Islet precursor cell (in vitro differentiated cells): ENCODE measurements at places on chromosomes 4 and X.

- DNase-seq = no peak
These were observed 106.2 kb downstream of the FNIP2 start for GRCh38 chr4:158875026-158875425.

DNA sequence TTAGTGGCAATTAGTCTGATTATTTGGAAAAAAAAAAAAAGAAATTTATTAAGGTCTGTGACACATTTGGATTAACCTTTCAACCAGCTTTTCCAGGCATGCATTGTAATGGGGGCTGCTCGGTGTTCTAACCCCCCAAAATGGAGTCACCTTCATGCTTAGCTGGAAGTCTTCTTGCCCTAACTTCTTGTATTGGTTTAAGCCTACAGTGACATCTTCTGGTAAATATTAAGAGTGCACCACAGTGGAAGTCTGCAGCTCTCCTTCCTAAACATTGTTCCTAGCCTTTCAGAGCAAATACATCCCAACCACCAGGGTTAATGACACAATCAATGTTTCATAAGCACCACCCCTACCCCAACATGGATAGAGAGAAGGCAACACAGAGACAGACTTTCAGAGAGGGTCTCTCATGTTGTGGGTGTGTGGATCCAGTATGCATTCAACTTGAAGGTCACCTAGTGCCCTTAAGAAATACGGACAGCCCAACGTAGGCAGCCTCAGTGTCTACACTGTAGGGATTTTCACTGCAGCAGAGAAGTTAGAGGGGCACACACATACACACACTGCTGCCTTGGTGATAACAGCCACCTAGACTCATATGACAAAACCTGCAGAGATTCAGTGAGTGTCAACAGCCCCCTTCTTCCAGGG, 142.9 kb upstream of the MBNL3 start:
- no peak for DNase-seq

DNA sequence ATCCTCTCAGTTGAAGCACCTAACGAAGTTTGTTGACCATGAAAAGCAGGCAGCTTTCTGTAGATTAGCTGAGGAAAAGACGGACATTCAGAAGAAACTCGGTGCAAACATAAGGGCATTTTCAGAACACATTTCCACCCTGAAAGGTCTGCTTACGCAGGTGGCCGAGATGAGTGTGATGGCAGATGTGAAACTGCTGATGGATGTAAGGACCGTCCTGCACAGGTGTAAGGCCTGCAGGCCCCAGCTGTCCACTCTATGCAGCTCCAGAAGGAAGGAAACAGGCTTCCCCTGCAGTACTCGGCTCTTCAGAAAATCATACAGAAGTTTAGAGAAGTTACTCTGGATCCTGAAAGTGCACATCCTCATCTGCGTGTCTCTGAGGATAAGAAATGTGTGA, 20.8 kb upstream of the TRIM60 start:
- DNase-seq = no peak

GRCh38 chr4:68594678-68595077, 18.6 kb upstream of the UGT2B17 start:
- DNase-seq = no peak

DNA sequence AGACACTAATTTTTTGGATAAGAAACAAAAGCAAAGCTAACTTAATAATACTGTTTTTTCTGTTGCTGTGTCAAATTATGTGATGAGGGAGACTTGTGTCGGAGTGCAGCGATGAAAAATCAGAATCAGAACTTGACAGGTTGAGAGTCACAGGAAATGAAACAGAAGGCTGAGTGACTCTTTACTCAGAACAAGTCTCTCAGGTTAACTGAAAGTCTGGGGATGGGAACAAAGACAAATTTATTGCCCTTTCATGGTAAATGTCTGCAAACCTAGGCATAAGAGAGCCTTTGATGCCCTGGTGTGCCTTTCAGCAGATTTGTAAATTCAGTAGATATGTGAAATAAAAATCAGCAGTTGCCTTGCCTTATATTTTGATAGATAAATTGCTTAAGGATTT, 96.0 kb downstream of the ADGRL3 start:
- DNase-seq = no peak

DNA sequence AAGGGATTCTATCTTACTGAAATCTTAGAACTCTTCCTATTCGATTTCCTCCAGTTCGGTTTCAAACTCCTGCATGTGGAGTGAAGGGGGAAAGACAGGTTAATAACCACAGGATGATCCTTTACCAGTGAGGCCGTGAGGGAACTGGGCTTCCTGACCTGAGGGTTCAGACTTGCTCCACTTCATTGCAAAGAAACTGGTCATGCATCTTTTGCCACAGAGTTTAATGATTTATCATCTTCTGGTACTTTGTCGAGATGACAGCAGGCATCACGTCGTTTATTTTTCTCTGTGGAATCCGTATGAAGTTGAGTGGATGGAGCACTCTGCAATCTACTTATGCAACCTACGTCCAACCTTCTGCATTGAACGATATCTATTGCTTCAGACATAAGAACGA, 145.9 kb upstream of the NLGN4X start:
- no peak for DNase-seq

DNA sequence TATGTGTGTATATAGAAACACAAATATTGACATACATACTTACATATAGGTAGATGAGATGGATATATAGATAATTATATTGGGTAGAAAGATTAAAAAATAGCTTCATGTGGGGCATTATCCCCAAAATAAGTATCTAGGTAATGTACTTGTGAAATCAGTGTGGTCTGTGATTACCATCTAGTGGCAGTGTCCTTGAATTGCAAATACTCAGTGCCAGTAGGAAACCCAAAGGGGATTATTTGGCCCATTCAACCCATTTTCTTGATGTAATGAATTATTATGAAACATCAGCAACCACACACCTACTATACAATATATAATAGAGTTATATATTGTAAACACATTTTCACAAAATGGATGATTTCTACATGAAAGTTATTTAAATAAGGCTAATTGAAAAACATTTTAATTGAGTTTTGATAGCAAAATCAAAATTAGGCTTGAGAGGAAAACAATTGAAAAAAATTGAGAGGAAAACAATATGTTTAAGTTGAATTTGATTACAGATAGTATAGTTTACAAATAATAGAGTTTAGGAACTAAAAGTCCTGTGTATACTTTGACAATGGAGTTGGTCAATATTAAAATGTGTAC, 389.4 kb downstream of the GALNTL6 start:
- no peak for DNase-seq

GRCh38 chr4:102007959-102008425, 217.5 kb downstream of the BANK1 start:
- DNase-seq = no peak

DNA sequence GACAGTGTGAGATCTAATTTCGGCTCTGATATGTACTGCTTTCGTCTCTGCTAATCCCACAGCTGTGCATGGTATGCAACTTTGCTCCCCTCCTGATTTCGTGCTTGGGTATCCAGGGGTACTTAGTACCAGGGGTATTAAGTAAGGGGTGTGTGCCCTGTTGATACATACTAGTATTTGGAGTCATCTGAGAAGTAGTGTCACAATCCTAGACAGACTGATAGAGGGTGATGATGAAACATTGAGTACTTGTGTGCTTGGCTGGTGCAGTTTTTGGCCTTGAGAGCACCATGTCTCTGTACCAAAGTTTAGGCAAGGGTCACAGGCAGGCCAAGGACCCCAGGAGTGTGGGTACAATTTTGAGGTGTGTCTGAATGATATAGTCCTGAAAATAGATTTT, 10.9 kb downstream of the GPAT3 start:
- no peak for DNase-seq

GRCh38 chr4:39754309-39754708, 56.4 kb downstream of the UBE2K start:
- no peak for DNase-seq

GRCh38 chr4:173556398-173557131, 26.5 kb upstream of the HAND2 start:
- DNase-seq = no peak

- DNase-seq = no peak
These were observed 226.5 kb downstream of the FBXW7 start for GRCh38 chr4:152309418-152309817.

- no peak for DNase-seq
These were observed 24.6 kb downstream of the SPANXD start for GRCh38 chrX:141673946-141674345.

- DNase-seq = no peak
These were observed 8.7 kb upstream of the CDS1 start for GRCh38 chr4:84574069-84574720.

DNA sequence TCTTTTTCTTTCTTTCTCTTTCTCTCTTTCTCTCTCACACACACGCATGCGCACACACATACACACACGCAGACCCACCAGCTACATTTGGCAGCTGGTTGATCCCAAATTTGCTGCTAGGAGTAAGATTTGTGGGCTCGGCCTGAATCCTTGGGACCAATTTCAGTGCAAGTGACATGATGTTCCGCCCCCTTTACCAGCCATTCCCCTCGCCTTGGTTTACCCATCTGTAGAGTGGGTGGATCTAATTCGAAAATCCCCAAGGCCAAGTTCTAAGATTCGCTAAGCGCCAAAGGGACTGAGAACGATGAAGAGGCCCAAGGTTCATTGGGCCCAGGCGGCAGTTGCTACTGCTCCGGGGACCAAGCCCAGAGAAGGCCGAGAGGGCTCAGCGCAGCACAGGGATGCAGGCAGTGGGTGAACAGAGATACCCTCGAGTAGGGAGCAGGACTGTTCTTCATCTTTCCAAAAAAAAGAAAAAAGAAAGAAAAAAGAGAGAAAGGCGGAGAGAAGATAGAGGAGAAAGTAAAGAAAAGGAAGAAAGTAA, 5.8 kb downstream of the NKX3-2 start:
- DNase-seq = no peak

DNA sequence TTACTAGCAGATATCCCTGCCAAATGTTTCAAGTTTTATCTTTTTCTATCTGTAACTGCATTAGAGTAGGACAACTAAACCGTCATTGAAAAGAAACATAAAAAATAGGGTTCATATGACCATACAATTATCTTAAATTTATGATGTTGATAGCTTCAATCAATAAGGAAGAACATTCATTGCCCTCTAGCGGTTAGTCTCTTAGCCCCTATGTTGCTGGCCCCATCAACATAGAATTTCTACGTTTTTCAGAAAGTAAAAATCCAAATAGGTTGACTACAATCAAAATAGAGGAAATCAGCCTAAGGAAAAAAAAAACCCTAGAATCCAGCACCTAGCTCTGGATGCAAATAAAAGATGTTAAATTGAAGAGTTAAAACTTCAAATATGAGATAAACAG, 225.1 kb upstream of the ITM2A start:
- no peak for DNase-seq

- no peak for DNase-seq
These were observed 4.6 kb downstream of the SEC31A start for GRCh38 chr4:82886147-82886942.

GRCh38 chr4:7987148-7987989, 47.7 kb upstream of the AFAP1 start:
- DNase-seq = peak; percentile 87

- no peak for DNase-seq
These were observed 22.8 kb upstream of the KIAA1210 start for GRCh38 chrX:119150163-119151050.

GRCh38 chrX:12013211-12013618, 125.1 kb upstream of the FRMPD4 start:
- peak; percentile 75 for DNase-seq

DNA sequence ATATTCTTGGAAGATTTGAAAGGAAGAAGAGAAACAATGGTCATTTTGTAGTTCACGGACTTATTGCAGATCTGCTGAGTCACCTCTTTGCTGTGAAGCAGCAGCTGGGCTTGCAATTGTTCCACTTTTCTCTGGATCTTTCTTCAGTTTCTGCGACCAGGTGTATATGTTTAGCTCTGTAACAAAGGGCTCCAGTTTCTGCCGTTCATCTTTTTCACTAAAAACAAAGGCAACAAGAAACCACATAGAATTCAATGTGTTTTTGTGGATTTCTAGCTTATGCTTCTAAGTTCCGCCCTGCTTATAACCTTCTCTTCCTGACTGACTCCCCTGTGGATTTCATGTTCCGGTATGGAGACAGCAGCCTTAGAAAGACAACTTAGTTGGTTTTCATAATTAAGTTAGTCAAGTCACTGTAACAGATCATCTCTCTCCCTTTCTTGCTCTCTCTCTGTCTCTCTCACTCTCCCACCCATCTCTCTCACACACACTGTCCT, 121.6 kb upstream of the EPHA5 start:
- DNase-seq = no peak

GRCh38 chr4:182225257-182225852, 17.8 kb upstream of the TENM3 start:
- DNase-seq = no peak

DNA sequence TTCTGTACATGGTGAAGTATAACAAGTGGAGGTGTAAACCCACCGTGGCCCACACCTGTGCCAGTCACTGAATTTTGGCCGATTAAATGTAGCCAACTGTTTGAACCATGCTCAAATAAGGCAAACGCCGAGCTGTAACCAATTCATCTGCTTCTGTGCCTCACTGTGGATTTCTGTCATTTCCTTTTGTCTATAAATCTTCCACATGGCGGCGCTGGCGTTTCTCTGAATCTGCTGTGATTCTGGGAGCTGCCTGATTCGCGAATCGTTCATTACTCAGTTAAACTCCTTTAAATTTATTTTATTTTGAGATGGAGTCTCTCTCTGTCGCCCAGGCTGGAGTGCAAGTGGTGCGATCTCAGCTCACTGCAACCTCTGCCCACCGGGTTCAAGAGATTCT, 19.2 kb downstream of the SUPT20HL2 start:
- peak; percentile 67 for DNase-seq

DNA sequence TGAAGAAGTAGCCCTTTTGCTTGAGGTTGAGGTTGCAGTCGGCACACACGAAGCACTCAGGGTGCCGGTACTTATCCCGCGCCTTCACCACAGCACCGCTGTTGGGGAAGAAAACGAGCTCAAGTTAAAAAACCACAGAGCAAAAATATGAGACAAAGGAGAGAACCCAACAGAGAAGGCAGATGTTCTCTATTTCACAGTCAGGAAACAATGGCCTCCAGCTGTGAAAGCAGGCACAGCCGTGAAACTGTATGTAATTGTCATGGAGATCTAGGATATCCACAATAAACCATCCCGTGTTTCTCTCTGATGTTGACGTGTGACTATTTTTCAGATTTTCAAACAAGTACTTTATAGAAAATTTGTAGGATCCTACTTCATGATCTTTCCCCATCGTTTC, 30.9 kb upstream of the CCDC110 start:
- DNase-seq = no peak

- DNase-seq = no peak
These were observed 4.9 kb downstream of the FGFR3 start for GRCh38 chr4:1797861-1798579.

GRCh38 chrX:38225093-38225492, 4.4 kb upstream of the SRPX start:
- DNase-seq = peak; percentile 72

DNA sequence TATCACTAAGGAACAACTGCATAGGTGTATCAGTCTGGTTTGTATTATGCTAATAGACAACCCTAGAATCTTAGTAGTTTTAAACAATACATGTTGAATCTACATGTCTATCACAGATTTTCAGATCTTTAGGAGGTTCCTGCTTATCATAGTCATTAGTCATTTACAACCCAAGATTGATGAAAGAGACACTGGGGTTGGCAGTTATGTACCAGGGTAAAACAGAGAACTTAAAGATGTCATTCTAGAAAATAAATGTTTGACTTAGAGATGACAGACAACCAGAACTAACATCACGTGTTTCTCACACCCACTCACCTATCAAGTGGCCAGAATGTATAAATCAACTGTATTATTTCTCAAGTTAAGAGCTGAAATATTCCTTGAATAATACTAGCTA, 181.9 kb downstream of the PABPC4L start:
- no peak for DNase-seq

- DNase-seq = no peak
These were observed 2.4 kb downstream of the FAM241A start for GRCh38 chr4:112147697-112148096.

- no peak for DNase-seq
These were observed 42.8 kb upstream of the KLF3 start for GRCh38 chr4:38621028-38621684.
